ENCODE measurements at places on chromosomes 11 and 22.

GRCh38 chr22:46582281-46582933 lies 37.8 kb upstream of the GRAMD4 start:
- DNase-seq, result no peak

- no peak for DNase-seq
Observed at GRCh38 chr22:46600273-46600796, 19.9 kb upstream of the GRAMD4 start.

DNA sequence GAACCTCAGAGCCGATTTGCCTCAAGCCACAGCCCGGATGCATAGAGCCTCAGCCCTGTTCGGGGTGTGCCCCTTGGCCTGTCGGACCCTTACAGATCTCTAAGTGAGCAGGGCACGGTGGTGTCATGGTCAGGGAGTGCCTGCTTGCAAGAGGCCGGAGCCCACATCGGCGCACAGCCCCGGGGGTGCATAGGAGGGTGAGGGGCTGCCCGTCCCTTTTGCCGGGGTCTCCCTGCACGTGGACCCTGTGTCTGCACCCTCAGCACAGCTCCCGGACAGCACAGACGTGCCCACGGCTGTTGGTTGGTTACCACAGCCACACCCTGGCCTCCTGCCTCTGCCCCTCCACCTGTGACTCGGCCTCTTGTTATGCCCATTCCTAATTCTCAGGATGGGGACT lies 6.5 kb downstream of the RAB36 start:
- DNase-seq, result no peak

DNA sequence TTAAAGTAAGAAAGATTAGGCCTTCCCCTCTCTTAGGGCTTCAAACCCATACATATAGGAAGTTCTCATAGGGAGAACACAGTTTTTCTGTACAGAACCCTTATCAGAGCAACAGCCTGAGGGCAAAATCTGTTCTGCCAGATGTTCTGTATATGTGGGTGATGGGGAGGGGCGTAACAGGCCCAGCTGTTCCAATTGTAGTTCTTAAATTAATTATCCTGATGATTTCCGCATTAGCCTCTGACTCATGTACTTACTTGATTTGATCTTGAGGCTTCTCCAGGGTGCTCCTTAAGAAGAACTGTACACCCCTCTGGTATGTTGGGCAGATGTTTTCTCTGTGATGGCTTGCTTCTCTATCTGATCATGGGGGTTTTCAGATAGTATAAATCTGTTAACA lies 123.1 kb upstream of the C11orf87 start:
- peak; percentile 34 for DNase-seq

GRCh38 chr11:23280088-23280487 lies 419.8 kb upstream of the CCDC179 start:
- no peak for DNase-seq

DNA sequence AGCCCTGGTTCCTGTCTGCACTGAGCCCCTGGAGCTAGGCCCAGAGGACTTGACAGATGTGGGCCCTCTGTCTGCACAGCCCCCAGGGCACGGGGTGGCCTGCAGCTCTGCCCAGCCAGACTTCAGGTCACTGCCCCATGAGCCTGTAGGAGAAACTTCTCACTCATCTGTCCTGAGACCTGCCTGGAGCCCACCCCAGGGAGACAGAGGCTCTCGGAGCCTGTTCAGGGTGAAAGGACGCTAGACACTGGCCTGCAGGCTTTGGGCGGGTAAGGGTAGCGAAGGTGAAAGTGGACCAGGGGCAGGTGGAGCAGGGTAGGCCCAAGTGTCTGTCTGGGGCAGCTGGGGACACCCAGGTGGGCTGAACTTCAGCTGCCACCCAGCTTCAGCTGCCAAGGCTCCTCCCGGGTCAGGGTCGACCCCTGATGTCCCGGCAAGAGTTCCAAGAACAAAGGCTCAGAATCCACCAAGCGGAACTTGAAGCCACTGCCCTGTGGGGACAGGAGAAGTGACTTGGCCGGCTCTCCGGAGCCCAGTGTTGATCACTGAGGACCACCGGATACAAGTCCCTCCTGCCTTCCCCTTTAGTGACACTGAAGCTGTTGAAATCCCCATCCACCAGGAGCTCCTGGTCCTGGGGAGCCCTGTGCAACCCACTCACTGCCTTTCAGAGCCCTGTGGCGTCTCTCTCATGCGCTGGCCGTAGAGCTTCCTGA lies 90.3 kb downstream of the KCNQ1 start:
- no peak for DNase-seq

GRCh38 chr11:12968826-12969225 lies 40.3 kb upstream of the RASSF10 start:
- DNase-seq, result no peak

GRCh38 chr11:65853246-65853979 lies 4.6 kb downstream of the CFL1 start:
- DNase-seq, result no peak

- no peak for DNase-seq
Observed at GRCh38 chr11:107243929-107244328, 213.7 kb downstream of the CWF19L2 start.

DNA sequence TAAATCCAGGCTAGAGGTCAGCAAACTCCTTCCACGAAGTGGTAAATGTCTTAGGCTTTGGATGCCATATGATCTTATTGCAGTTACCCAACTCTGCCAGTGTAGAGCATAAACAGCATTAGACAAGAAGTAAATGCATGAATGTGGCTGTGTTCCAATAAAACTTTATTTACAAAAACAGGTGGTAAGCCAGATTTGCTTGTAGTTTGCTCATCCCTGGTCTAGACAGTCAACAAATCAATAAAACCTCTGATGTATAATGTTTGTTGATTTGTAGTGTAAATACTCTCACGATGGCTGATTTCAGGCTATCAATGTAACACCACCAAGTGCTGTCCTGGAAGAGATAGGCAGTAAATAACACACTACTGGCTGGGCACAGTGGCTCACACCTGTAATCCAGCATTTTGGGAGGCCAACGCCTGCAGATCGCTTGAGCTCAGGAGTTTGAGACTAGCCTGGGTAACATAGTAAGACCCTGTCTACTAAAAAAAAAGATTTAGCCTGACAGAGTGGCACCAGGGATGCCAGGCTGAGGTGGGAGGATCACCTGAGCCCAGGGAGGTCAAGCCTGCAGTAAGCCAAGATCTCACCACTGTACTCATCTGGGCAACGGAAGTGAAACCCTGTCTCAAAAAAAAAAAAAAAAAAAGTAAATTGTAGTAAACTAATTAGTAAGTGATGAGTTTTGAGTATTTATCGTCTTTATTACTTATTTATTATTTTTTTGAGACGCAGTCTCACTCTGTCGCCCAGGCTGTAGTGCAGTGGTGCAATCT lies 6.9 kb upstream of the CATSPER1 start:
- no peak for DNase-seq

DNA sequence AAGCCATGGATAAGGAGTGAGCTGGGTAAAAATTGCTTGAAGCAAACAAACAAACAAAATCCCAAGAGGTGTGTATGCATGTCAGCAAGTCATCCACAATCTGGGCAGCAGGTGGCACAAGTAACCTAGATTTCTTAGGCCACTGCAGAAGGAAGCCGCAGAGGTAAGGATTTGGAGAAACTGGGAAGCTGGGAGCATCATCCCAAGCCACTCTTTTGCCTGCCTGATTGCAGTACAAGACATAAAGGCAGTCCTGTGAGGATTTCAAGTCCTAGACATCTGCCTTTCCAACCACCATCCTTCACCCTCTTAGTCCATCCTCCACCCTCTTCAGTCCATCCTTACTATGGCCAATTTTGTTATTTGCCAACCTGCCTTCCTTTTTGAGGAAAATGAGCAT lies 67.2 kb upstream of the BMAL1 start:
- DNase-seq, result peak; percentile 76

DNA sequence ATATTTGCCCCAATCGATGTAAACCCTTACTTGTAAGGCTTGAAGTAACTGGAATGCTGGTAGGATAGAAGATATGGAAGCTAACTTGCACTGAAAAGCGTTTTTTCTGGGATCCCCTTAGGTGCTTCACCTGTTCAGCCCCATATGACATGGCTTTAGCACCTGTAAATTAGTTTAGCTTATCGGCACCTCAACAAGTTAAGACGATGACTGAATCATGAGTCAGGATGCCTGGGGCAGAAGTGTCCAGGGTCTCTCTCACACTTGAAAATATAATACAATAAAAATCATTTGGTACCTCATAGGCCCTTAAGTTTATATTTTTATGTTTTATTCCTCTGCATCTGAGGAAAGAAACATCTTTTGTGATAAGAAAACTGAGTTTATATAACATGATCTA lies 409.2 kb upstream of the LRRC4C start:
- DNase-seq, result no peak

DNA sequence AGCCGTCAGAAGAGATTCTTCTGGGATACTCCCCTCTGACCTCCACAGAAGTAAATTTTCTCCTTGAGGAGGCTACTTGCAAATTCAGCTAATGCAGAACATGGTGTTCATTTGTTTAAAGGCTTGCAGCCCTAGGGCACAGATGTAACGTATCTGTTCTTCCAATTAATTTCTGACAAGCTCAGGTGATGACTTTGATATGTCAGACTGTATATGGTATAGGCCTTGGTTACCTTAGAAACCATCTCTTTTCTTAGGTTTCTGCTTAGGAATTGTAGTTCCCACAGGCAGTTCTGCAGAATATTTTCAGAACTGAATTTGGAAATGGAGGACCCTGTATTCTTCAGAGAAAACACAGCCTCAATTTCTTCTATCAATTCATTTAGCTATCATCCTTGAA lies 117.1 kb downstream of the DDX10 start:
- DNase-seq, result no peak

- peak; percentile 33 for DNase-seq
Observed at GRCh38 chr11:803770-804598, 1.0 kb downstream of the PIDD1 start.

DNA sequence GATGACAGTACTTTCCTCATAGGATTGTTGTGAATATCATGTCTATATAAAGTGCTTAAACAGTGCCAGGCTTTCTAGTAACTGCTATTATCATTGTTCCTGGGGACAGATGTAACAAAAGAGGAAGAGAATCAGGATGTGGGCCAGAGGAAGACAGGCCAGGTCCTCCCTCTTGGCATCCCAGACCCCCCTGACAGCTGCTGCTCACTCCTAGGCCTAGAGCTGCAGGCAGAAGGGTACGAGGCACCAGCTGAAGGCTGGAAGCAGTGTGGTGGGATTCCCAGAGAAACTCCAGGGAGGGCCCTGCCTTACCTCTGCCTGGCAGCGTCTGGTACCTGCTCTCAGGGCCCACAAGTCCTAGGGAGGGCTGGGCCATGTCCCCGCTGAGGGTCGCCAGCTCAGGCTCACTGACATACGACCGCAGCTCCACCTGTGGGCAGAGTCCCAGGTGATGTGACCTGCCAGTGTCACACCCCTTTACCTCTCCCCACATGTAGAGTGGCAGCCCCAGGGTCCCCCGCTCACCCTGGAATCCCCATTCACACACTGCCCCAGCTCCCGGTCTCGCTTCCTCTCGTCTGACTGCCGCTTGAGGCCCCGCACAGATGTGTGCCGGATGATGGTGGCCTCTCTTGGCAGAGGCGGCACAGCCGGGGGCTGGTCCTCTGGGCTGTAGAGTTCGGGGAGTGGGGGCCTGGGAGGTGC lies 52.2 kb downstream of the C11orf58 start:
- no peak for DNase-seq

- DNase-seq, result peak; percentile 31
Observed at GRCh38 chr11:94297985-94298576, 6.3 kb upstream of the IZUMO1R start.

- DNase-seq, result no peak
Observed at GRCh38 chr11:123338266-123338800, 91.7 kb upstream of the GRAMD1B start.

DNA sequence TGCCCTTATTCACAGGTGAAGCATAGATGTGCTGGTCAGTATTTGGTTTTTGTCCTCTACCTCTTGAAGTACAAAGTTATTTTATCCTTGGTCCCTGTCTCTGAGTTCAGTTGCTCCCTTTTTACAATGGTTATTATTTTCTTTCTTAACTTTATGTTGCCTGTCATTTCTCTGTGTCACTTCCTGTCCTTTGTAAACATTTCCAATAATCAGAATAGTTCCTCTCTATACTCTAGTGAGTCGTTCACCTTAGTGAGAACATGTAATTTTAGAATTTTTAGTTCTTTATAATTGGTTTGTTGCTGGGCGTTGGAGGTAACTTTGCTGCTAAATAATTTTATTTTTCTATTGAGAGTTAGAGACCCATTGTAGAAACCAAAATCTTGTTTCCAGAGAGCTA lies 16.0 kb downstream of the CSTPP1 start:
- no peak for DNase-seq

- no peak for DNase-seq
Observed at GRCh38 chr22:26168939-26169314, 335 bp upstream of the SEZ6L start.

GRCh38 chr11:19711911-19712280 lies 741 bp upstream of the NAV2 start:
- DNase-seq, result no peak

GRCh38 chr11:76327202-76327601 lies 53.7 kb downstream of the THAP12 start:
- no peak for DNase-seq

- DNase-seq, result no peak
Observed at GRCh38 chr11:75024068-75024449, 35.3 kb downstream of the NEU3 start.

Measured in adipocyte (in vitro differentiated cells).